AG10803 (cell line): ENCODE measurements at places on chromosomes 1 and 21.

- peak; percentile 91 for DNase-seq
Measured at GRCh38 chr1:56866656-56867055, 12.1 kb downstream of the C8A start.

DNA sequence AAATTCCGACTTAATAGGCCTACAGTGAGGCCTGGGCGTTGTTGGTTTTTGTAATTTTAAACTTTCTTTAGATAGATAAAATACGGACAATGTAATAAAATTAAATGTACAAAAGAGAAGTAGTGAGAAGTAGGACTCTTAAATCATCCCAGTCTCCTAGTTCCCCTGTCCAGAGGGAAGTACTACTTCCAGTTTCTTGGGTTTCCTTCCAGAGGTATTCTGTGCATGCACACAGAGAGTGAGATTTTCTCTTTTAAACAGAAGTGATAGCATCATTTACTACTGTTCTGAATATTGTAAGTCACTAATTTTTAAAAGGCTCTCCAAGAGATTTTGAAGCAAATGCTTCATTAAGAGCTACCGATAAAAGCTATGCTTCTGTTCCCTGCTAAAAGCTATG is 7.2 kb upstream of the FNBP1L start:
- DNase-seq, result no peak

DNA sequence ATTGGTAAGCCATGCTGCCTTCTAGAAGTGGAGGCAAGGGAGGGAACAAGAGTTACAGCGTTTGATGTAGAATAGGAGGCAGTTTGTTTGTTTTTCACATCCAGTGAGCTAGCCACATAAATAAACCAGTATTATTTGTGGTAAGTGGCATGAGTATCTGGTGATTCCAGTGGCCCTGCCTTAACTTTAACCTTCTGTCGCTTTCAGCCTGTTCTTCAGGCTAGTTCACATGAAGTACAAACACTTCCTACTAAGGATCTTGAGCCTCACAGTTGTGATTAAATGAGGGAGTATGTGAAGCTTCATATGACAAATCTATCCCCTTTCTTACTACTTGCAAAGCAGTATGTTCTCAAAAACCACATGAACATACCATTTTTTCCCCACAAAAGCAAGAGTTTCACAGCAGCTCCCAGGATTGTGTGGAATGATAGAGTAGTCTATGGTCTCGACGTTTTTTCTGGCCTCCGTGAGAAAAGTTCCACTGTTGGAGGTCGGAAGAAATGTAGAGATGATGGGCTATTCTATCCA is 59.5 kb downstream of the PHACTR4 start:
- no peak for DNase-seq

GRCh38 chr1:164380893-164381292 is 178.1 kb upstream of the PBX1 start:
- DNase-seq, result peak; percentile 42

DNA sequence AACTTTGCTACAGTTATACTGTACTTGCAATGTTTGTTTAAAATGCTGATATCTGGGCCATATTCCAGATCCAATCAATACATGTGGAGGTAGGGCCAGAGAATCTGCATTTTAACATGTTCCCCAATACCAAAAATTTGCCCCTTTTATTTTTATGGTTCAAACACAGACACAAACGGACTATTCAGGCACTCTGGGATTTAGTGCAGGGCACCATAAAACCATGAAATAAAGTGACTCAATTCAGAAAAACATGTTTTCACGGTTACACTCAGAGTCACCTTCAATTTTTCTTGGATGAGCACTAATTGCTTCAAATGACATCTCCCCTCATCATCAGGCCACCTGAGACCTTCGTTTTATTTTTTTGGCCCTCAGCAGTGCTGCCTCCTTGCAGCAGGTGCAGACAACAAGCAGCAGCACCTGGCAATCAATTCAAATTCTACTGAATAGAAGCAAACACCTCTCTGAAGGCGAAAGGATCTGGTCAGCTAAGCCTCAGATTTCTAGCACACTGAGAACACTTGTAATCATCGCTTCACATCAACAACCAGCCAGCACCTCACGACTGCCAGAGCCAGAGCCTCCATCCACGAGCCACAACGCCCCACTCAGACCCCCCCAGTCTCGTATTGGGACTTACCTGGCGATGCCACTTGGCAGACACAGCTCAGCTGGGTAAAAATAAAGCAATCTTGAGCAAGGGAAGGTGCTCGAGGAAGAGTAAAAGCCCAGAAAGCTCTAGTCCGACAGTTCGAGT is 1.1 kb downstream of the ERO1B start:
- DNase-seq, result no peak

- DNase-seq, result no peak
Measured at GRCh38 chr1:10368194-10368593, 30.7 kb upstream of the PGD start.

- peak; percentile 77 for DNase-seq
Measured at GRCh38 chr1:108502624-108503023, 52.5 kb downstream of the NBPF6 start.
